ENCODE measurements at places on chromosomes 4 and X. TPM values are rescaled to one million over a fixed set of nuclear protein-coding genes. Genes with fewer than 3 reads are reported as not detected.

DNA sequence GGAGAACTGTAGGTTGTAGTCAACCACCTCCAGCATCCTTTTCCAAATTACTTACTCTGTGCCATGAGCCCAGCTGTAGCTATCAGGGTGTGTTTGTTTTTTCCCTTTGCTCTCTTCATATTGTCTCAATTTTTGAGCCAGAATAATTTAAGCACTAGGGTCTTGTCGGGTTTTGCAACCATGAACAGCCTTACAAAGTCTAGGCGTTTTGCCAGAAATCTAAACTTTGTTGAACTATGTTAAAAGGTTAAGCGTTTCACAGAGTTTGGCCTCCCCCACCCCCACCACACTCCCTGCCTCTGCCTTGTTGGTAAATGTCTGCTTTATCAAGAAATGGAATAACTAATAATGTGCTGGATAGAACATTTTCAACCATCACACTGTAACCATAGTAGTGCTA lies 190.6 kb upstream of the TTC29 start:
- DNase-seq: no peak

Gene UCP1
- not detected for total RNA-seq

DNA sequence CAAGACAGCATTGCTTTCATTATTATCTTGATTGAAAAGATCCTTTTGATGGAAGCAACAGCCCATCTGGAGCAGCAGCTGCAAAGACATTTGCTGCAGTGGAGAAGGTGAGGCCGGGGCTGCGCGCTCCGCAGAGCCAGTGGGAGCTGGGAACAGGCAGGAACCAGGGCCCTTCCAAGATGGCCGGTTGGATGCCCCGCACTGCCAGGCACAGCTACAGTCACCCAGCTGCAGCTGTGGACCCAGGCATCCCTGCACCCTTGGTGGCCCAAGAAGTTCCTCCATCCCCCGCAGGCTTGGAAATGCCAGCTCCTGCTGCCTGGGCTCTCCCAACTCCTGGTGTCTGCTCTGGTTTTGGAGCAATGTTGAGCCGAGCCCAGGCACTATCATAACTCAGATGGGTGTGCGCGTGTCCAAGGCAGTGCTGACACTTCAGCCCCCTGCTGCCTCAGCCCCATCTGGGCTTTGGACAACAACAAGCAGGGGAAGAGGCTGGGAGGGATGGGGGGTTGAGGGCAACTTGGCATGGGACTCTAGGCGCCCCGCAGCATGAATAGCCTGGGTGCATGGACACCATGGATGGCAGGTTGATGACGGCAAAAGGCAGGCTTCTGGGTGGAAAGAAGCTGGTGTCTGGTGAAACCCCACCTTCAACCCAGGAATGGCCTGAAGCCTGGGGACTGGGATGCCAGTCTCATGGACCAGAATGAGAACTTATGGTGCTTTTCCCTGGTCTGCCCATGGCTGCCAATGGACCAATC lies 371.8 kb downstream of the FSTL5 start:
- DNase-seq: no peak

DNA sequence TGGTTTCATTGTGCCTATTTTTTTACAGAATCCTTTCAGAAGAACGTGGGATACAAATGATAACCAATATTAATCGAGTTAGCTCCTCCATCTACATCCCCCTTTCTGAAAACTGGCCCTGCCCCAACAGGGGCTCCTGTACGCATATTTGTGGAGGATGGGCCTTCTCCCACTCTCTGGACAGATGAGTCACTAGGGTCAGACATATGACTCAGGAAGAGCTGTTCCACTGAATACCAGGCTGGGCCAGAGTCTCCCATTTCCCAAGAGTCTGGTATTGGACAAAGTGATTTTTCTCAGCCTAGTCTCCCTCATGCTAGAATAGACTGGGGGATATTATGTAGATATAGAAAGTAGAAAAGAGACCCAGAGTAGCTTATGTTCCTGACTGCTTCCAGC lies 142.4 kb downstream of the TSPAN5 start:
- DNase-seq: no peak

GRCh38 chr4:123846561-123846960 lies 450.0 kb downstream of the SPRY1 start:
- DNase-seq: no peak

DNA sequence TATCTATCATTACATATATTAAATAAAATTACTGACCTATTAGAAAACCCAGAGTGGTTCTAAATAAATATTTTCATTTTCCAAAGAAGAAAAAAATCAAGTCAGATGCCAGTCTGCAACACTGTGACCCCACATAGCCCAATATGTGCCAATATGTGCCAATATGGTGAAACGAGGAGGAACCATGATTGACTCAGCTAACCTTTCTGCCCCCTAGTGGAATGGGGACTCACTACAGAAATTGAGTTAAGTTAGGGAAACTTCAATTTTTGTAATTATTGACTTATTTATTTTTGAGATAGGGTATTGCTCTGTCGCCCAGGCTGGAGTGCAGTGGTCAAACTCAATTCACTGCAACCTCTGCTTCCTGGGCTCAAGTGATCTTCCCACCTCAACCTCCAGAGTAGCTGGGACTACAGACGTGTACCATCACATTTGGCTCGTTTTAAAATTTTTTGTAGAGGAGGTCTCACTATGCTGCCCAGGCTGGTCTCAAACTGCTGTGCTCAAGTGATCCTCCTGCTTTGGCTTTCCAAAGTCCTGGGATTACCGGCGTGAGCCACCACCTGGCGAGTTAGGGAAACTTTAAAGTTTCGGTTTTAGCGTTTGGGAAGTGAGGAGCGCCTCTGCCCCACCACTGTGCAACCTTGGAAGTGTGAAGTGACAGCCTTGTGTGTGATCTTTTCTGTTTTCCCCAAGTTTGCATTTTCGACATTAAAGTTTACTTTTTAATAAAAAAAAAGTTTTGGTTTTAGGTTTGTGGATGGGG lies 116.8 kb upstream of the SHISA3 start:
- DNase-seq: no peak

All from mucosa of gallbladder (tissue), 1 donor.